ENCODE measurements at places on chromosomes 13 and 19. TPM values are rescaled to one million over a fixed set of nuclear protein-coding genes. Genes with fewer than 3 reads are reported as not detected.

DNA sequence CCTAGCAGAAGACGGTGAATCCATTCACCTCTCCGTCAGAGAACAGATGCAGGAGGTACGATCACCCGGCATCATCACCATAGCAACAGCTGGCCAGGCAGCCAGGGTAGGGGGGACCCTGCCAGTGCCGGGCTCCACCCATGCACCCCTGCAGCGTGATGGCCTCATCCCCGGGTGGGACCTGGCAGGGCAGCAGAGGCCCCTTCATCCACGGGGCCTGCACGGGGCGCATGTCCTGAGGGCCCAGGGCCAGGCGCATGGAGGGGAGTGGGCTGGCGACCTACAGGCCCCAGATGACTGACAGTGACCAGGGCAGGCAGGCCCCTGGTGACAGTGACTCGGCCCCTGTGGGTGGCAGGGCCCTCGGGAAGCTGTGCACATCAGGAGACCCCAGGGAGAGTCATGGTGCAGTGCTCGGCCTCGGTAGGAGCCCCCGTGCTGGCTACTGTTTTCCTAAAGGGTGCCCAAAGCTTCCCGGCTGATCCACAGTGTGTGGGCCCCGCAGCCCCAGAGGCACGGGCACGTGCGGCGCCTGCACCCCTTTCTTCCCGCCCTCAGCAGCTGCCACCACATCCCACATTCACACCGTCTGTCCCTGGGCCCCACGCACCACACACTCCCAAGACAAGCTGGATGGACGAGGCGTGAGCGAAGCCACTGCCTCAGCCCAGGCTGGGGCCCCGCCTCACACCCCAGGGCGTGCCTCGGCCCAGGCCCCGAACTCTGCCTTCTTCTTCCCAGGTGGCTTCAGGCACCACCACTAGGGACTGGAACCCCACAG is 4.8 kb downstream of the RNF126 start:
- no peak for DNase-seq

- no peak for DNase-seq
Observed at GRCh38 chr19:55251341-55252081, 7.3 kb downstream of the PPP6R1 start.

DNA sequence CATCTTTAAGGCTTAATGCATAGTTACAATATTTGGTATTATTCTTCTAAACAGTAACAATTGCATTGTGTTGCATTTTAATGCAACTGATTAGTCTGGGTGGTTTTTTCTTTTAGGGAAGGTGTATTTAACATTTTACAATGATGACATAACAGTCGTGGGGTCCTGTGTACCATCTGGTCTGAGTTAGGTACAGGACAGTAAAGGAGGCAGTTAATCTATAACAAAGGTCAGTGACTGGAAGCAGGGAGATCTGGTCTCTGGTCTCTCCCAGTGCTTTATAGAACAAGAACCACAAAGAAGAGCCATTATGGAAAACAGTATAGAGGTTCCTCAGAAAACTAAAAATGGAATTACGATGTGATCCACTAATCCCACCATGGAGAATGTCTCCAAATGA is 2.7 kb upstream of the OR7G2 start:
- no peak for DNase-seq

- DNase-seq: no peak
Observed at GRCh38 chr13:86922936-86923335, 748.2 kb upstream of the SLITRK5 start.

DNA sequence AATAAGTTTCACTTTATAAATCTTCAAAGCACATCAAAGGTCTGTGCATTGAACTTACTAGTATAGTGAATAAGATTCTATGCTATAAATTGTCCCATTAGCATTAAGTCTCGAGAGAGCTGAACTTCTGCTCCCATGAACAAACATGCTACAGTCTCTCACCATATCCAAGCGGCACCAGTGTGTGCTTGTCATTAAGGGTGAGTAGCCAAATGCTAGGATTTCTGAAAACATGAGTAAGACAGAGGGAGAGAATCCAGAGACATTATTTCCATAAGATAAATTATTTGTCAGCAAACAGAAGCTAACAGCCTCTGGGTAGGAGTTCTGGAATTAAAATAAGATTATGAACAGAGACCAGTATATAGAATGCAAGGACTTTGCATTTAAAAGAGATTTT is 2882.5 kb downstream of the PCDH9 start:
- DNase-seq: no peak

GRCh38 chr13:85549819-85550218 is 249.4 kb downstream of the SLITRK6 start:
- no peak for DNase-seq

Gene BRME1
- polyA plus RNA-seq: not detected

Gene CHAF1A
- polyA plus RNA-seq: 26.4 TPM

Gene KCNRG
- polyA plus RNA-seq: 0.29 TPM

Gene LRRC8E
- polyA plus RNA-seq: not detected
